Colonic mucosa (tissue), 4 donors: ENCODE measurements at places on chromosomes 16 and 17. TPM values are rescaled to one million over a fixed set of nuclear protein-coding genes. Genes with fewer than 3 reads are reported as not detected.

GRCh38 chr16:88383401-88384221, 852 bp downstream of the ZNF469 start:
- DNase-seq = no peak

Gene SCNN1G
- 2.0 TPM for total RNA-seq

DNA sequence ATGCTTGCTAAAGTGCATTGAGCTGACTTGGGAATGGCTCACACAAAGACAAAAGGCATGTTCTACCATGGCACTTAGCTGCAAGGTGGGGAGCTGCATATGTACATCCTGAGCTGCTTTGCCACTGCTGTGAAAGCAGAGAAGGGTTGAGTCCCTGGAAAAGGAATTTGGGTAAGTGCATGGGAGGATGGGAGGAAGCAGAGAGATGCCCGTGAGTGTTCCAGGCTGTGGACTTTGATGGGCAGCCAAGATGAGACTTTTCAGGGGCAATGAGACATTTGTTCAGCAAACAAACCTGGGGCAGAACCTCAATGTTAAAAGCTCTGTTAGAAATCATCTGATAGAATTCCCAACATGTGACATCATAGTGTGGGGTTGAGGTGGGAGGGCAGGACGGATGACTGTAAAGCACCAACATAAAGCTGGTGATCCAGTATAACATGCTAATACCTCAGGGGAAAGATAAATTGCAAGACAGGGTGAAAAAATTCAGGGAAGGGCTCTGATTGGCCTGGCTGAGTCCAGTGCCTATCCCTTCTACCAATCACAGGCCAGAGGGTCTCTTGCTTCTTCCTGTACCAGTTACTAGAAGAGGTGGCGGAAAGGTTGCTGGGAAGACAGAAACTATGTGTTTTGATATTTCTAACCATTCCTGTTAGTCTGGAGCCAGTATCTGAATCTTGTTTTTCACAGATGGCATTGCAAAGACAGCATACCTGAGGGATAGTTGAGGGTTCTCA, 163.2 kb downstream of the UTP18 start:
- no peak for DNase-seq

Gene KNOP1
- total RNA-seq = 14.2 TPM

GRCh38 chr16:2151188-2152091, 3.0 kb downstream of the RAB26 start:
- no peak for DNase-seq

- no peak for DNase-seq
Measured at GRCh38 chr16:89598199-89598598, 15.2 kb upstream of the DPEP1 start.

DNA sequence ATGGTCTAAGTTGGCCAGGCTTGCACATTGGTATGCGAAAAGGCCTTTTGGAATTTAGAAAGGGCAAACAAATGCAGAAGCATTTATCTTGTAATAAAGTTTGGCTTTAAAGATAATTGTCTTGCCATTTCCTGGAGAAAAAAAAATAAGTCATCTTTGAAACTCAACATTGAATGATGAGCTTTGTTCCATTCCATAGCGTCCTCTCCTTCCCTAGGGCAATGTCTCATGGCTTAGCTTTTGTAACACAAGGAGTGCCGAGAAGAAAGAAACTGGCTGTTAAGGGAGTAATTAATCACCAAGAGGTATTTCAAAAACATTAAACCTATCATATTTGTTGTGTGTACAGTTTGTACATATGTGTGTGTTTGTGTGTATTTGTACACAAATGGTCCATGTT, 372.3 kb downstream of the NPIPA8 start:
- no peak for DNase-seq

Gene KRT17
- total RNA-seq = 1.2 TPM

Gene KRT33A
- not detected for total RNA-seq

- no peak for DNase-seq
Measured at GRCh38 chr17:74214484-74215341, 1.3 kb downstream of the TTYH2 start.

DNA sequence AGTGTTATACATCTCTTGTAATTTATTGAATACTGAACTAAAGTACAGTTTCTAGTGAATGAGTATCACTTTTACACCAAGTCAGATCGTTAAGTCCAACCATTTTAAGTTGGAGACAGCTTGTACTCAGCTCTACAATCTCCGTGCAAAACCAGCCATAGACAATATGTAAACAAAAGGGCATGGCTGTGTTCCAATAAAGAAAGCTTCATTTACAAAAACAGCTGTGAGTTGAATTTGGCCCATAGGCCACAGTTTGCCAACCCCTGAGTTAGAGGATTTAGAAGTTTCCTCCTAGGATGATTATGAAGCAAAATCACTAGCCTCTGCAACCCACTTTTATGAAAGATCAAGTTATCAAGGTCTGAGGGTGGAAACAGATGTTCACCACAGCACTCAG, 105.7 kb upstream of the RCVRN start:
- DNase-seq = no peak

- no peak for DNase-seq
Measured at GRCh38 chr16:84955427-84955826, 55.9 kb downstream of the ZDHHC7 start.

DNA sequence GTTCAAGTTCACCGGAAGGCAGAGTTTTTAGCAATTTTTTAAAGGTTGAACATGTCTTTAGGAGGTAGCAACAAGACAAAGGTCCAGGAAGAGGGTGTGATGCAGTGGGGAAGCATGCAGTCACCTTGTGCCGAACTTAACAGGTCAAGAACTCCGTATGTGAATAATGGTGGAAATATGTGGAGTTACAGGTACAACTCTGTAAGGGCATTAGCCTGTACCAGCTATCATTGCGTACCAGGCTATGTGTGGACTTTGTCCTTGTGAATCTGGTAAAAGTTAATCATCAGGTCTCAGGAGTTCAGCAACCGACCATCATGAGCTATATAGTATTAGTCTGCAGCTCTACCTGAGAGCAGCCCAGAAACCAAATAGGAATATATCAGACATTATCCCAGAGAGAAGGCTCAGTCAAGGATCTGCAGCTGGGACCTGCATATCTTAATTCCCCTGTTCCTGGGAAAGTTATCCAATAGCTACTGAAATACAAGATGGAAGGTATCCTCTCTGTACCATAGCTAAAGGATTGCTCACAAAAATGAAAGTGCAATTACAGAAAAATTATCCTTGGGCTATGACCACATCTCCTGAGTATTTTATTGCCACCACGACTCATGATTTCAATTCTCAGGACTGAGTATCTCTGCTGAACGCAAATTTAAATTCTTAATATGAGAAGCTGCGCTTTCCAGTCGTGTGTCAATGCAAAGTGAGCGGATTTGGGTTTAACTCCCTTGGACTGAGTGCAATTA, 469.3 kb downstream of the CDH13 start:
- DNase-seq = no peak

Gene KCNH6
- 0.47 TPM for total RNA-seq

GRCh38 chr17:58330997-58331814, 2.6 kb upstream of the TSPOAP1 start:
- peak; percentile 57 for DNase-seq

Gene ZNF624
- total RNA-seq = 5.8 TPM

DNA sequence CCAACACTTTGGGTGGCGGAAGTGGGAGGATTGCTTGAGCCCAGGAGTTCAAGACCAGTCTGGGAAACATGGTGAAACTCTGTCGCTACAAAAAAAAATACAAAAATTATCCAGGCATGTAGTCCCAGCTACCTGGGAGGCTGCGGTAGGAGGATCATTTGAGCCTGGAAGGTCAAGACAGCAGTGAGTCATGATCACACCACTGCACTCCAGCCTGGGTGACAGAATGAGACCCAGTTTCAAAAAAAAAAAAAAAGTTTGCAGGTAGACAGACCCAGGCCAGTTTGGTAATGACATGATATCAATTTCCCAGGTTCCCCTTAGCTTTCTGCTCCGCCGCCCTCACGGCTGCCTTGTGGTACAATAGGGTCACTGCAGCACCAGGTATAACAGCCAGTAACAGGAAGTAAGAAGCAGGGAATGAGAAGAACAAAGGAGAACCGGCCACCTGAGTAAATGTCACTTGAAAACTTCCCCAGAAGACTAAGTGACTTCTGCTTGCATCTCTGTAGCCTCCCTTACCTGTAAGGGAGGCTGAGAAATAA, 201.2 kb upstream of the HSBP1 start:
- DNase-seq = peak; percentile 12

DNA sequence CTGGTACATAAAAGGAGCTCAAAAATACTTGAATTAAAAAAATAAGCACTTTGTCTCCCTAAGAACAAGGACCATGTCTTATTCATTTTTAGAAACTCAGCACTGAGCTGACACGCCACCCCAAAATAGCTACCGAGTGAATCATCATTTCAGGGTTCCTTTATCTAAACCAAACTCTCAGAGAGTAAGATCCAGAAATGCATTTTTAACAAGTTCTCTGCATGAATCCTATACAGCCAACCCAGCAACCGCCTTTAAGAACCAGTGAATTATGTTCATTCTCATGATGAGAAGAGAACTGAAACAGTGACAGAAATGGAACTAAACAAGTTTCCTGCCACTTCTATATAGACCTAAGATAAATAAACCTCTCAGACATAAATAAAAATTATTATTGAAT, 8.7 kb downstream of the C16orf87 start:
- DNase-seq = no peak

GRCh38 chr16:63981639-63982038, 1140.2 kb downstream of the CDH11 start:
- no peak for DNase-seq

DNA sequence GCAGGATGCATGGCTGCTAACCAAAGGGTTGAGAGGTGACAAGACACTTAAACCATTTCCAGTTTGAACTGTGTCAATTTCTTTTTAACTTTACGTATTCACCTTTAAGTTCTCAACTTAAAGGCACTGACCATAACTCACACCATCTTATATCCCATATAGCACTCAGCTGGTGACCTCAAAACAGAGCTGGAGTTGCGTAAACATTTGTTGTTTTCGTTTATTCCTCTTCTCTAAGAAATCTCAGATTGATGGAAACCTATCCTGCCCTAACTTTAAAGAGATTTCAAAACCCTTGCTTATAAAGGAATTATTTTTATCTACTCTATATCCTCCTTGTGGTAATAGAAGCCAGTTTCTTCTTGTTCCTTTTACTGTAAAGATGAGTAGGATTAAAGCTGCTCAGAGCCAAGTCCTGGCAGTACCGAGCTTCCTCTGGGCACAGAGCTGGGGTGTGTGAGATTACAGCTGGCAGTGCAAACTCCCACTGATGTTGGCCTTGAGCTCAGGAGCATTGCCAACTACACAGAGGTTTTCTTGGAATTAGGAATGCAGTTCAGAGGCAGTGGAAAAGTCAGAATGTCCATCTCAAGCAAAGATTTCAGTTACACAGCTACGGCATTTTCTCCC, 1.3 kb downstream of the KCTD2 start:
- DNase-seq = no peak

DNA sequence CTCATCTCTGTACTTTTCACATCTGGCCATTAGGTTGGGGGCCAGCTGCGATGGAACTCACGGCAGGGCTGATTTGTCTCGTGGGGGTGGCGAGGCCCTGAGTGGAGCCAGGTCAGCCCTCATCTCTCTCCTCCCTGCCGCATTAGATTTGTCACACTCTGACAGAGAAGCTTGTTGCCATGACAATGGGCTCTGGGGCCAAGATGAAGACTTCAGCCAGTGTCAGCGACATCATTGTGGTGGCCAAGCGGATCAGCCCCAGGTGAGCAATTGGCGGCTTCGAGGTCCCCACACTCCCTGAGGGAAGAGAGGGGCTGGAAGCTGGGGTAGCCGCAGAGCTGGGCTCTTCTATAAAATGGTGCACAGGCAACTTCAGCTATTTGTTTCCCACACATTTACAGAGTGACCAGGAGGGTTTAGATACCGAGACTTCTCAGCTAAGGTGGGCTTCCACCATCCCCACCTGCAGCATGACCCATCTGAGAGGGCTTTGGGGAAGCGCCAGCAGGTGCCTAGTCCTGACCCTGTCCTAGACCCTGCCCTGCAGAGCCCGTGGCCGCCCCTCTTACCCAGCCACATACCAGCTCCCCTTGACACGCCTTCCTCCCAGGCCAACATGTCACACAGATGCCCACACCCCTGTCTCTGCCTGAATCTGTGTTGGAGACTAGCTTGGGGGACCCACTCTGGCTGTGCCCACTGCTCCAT, 8.4 kb downstream of the TMEM98 start:
- no peak for DNase-seq

Gene KIF18B
- total RNA-seq = 5.7 TPM

DNA sequence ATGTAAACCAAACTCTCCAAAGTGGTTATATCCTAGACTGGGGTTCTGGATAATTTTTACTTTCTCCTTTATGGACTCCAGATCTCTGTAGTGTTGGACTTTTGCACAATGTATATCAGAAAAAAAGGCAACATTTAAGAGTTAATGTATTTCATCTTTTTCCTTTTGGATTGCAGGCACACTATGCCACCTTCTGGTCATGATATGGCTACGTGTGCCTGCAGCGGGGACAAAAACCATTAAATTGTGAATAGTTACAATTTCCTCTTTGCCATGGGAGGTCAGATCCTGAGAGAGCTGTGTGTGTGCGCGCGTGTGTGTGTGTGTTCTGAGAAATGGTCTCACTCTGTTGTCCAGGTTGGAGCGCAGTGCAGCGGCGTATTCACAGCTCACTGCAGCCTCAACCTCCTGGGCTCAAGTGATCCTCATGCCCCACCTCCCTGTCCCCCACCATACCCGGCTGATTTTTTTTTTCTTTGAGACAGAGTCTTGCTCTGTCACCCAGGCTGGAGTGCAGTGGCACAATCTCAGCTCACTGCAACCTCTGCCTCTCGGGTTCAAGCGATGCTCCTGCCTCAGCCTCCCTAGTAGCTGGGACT, 4.3 kb upstream of the SGF29 start:
- DNase-seq = peak; percentile 34

- no peak for DNase-seq
Measured at GRCh38 chr16:19824216-19824615, 60.4 kb downstream of the GPRC5B start.

DNA sequence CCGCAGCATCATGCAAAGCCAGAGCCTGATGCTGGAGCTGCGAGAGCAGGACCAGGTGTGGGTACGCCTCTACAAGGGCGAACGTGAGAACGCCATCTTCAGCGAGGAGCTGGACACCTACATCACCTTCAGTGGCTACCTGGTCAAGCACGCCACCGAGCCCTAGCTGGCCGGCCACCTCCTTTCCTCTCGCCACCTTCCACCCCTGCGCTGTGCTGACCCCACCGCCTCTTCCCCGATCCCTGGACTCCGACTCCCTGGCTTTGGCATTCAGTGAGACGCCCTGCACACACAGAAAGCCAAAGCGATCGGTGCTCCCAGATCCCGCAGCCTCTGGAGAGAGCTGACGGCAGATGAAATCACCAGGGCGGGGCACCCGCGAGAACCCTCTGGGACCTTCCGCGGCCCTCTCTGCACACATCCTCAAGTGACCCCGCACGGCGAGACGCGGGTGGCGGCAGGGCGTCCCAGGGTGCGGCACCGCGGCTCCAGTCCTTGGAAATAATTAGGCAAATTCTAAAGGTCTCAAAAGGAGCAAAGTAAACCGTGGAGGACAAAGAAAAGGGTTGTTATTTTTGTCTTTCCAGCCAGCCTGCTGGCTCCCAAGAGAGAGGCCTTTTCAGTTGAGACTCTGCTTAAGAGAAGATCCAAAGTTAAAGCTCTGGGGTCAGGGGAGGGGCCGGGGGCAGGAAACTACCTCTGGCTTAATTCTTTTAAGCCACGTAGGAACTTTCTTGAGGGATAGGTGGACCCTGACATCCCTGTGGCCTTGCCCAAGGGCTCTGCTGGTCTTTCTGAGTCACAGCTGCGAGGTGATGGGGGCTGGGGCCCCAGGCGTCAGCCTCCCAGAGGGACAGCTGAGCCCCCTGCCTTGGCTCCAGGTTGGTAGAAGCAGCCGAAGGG, 24.2 kb downstream of the C1QTNF1 start:
- no peak for DNase-seq

Gene CPHXL2
- total RNA-seq = not detected

GRCh38 chr17:29711588-29712385, 89.1 kb upstream of the CORO6 start:
- no peak for DNase-seq

Gene MSI2
- 75.4 TPM for total RNA-seq

Gene GRAP
- 0.93 TPM for total RNA-seq
